NAMALWA (cell line): ENCODE measurements at places on chromosomes 5 and 9.

- peak; percentile 54 for DNase-seq
These were observed 100.4 kb downstream of the TRIM36 start for GRCh38 chr5:115069087-115069968.

DNA sequence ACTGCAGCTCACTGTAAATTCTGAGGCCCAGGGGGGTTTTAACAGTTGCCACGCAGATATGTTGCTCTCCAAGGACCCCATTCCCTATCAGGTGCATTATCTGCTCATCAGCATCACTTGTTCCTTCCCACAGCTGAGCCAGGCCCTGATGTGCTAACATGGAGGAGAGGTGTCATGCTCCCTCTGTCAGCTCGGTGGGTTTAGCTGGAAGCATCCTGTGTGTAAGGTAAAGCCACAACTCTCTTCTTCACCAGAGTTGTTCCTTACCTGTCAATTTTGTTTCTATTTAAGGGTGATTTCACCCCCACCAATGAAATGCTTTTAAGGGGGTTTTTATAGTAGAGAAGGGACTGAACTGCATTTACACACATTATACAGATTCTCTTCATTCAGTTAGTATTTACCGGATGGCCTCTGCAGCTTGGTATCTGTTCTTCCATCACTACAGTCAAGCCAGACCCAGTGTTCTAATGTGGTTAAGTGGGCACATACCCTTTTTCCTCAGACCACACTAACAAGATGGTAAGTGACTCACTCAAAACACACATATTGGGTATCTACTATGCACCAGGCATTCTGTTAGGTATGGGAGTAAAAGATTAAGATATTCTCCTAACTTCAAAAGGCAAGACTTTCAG lies 205.4 kb downstream of the DCP2 start:
- no peak for DNase-seq

- no peak for DNase-seq
These were observed 52.1 kb upstream of the DAB2 start for GRCh38 chr5:39476843-39477220.

- no peak for DNase-seq
These were observed 54.7 kb downstream of the KLHL3 start for GRCh38 chr5:137681191-137681590.

DNA sequence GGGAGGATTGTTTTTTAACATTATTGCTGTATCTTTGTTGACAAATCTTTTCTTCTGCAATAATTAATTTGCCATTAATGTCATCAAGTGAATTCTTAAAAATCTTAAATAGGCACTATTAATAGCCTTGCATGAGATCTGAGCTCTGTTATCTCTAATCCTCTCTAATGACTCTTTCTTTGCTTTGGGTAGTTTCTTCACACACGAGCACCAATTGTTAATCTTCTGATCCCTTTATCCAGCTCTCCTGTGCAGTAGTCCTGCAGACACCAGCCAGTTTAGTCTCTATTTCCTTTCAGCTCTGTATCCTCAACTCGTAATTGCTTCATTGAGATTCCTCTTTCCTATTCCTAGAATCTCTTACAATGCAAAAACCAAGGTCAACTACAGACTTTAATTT lies 8.1 kb downstream of the SPINK14 start:
- no peak for DNase-seq
